ENCODE measurements at places on chromosomes 5 and 9. TPM values are rescaled to one million over a fixed set of nuclear protein-coding genes. Genes with fewer than 3 reads are reported as not detected.

DNA sequence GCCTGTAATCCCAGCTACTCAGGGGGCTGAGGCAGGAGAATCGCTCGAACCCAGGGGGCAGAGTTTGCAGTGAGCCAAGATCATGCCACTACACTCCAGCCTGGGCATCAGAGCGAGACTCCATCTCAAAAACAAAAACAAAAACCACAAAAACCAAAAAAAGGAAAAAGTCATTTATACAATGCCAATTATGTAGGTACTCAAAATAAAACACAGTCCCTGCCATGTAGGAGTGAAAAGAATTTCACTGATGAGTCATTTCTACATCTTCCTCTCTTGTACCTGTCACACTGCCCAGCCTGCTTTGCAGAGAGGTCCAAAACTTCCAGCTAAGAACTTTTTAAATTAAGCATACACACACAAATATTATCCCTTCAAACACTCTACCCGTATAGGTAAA lies 215.8 kb downstream of the EPB41L4A start:
- no peak for DNase-seq
- H3K27me3 ChIP-seq = no peaks in the 10 kb centered on the region
- no peak overlapping the region for H3K4me3 ChIP-seq
- H3K27ac ChIP-seq = no peak overlapping the region
- H3K36me3 ChIP-seq = no peaks in the 10 kb centered on the region

ADAM19 gene
- 8.8 TPM for total RNA-seq

MSX2 gene
- total RNA-seq = 104 TPM

DNA sequence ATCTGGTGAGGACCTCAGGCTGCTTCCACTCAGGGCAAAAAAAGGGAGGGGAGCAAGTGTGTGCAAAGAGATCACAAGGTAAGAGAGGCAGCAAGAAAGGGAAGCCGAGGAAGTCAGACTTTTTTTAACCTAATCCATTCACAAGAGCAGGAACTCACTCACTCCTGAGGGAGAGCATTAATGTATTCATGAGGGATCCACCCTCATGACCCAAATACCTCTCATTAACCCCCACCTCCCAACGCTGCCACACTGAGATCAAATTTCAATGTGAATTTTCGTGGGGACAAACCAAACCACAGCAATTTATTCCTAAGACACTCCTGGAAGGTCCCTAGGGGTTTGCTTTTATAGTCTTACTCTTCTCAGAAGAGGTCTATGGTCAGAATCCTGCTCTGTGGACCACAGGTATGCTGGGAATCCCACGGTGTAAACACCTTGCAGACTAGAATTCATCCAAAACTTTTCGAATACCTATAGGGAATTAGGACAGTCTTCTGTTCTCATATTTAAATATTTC lies 108.7 kb downstream of the HSD17B3 start:
- no peaks in the 10 kb centered on the region for H3K27me3 ChIP-seq
- no peak overlapping the region for H3K27ac ChIP-seq
- no peak for DNase-seq
- H3K36me3 ChIP-seq = no peaks in the 10 kb centered on the region
- no peak overlapping the region for H3K4me3 ChIP-seq

TAF11L11 gene
- not detected for total RNA-seq

MLANA gene
- total RNA-seq = not detected

All from cardiac muscle cell (in vitro differentiated cells and primary cell).